Femur (tissue), 1 donor: ENCODE measurements at places on chromosomes 7 and 10.

DNA sequence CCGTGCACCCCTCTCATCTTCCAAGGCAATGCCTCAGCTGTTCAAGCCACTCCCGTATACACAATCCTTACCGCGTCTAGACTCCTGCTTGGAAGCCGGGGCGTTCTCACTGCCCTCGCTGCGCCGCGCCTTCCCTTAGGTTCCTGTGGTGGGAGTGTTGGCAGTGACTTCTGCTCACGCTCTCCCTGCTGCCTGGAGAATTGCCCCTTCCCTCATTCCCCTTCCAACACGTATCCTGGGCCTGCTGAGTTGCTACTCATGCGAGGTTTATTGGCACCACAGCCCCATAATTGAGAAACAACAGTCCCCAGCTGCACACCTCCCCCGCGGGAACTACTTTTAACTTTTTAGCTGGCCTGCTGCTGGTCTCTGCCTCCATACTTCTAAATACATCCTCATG is 31.9 kb downstream of the RBM17 start:
- no peak for DNase-seq

- DNase-seq, result peak; percentile 65
Measured at GRCh38 chr10:129964611-129965424, 744 bp upstream of the EBF3 start.

DNA sequence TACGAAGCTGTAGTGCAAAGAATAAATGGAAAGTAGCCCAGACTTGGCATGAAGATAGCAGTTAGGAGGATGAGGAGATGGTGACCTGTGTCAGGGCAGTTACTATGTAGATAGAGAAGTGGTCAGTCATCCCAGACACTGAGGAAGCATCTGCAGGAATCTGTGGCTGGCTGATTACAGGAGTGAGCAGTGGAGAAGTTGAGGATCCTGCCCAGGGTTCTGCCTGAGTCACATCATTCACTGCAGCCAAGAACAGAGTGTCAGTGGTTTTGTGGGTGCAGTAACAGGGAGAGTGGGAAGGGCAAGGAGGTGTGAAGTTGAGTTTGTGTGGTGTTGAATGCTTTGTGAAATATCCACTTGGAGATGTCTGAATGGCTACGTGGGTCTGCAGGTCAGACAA is 676.4 kb upstream of the NRP1 start:
- no peak for DNase-seq

DNA sequence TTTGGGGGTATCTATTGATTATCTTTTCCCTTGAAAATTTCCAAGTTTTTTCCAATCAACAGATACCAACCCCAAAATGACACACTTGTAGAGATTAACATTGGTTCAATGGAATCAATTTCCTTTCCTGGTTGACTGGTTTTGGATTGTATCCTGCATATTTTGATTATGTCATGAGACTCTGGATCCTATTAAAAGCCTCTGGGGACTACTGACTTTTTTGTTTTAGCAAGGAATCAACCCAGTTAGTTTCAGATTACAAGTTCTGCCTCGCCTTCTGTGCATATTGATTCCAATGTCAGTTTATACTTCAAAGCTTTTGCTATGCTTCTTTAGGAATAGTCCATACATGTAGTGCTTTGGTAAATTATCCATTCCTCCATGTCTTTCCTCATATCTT is 29.2 kb downstream of the COPG2 start:
- no peak for DNase-seq

DNA sequence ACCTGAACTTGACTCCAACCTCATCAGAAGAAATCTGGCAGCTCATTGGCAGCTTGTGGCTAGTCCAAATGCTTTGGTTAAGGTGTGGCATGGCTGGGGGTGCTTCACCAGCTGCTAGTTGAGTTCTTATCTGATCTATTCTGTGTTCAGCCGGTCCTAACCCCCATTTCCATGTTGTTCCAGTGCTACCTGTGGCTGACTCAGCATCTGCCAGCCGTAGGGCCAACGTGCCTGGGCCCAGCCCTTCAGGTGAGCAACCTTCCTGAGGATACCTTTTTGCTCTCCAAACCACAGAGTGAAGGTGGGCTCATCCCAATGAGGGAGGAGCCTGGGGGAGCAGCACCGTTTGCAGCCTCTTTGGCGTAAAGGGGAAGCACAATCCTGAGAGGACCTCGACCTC is 46.8 kb upstream of the C10orf120 start:
- DNase-seq, result no peak

DNA sequence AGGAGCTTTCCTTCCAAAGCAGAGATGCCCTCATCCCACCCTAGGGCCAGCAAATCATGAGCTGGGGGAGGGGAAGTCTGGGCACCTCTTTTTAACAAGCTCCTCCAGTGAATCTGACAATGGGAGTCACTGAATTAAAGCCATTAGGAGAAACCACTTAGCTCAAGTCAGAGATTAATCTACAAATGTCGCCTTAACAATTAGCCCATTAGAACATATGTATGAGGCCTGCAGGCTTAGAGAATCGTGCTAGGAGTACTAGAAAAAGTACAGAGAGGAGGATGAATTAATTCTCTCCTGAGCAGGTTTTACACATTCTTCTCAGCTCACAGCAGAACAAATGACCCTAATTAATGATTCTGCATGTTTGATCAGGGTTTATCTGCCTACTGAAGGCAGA is 381.3 kb downstream of the KCNMA1 start:
- DNase-seq, result no peak

GRCh38 chr10:92690915-92691590 is 1.3 kb downstream of the HHEX start:
- peak; percentile 38 for DNase-seq

GRCh38 chr10:34626158-34626880 is 188.8 kb downstream of the PARD3 start:
- DNase-seq, result no peak

- DNase-seq, result no peak
Measured at GRCh38 chr10:14219411-14219810, 111.3 kb downstream of the FRMD4A start.

GRCh38 chr10:90180886-90181691 is 479.7 kb downstream of the KIF20B start:
- DNase-seq, result no peak

DNA sequence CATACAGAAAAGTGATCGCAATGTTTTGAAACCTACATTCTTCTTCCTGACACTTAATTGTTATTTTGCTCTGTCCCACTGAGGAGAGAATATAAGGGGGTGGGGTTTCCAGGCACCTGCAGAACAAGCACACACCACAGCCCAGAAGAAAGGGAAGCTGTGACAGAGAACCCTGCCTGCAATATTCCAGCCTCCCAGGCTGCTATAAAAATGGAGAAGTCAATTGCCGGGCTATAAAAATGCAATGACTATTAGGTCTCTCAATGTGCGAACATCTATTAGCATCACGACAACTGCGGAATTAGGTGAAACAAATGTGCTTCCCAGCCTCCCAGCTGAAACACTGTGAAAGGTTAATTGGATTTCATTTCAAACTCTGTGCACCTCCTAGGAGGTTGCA is 145.3 kb upstream of the FRMD4A start:
- no peak for DNase-seq

DNA sequence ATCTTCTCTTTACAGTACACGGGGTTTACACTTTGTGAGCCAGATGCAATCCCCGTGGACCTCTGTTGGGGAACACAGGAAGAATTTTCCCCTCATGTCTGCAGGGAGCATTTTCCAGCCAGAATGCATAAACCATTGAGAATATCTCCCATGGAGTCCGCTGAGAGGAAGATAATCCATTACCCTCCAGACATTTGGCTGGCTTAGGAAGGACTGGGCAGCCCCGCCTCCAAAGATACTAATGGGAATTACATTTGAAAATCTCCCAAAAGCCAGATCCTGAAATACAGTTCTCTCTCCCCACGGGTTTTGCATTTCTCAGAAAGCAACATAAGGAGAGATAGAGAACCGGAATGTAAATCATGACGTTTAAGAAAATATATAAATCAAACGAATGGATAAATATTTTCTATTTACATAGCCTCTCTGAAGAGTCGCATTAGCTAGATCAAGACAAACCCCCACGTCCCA is 53.5 kb downstream of the TRIL start:
- DNase-seq, result no peak

DNA sequence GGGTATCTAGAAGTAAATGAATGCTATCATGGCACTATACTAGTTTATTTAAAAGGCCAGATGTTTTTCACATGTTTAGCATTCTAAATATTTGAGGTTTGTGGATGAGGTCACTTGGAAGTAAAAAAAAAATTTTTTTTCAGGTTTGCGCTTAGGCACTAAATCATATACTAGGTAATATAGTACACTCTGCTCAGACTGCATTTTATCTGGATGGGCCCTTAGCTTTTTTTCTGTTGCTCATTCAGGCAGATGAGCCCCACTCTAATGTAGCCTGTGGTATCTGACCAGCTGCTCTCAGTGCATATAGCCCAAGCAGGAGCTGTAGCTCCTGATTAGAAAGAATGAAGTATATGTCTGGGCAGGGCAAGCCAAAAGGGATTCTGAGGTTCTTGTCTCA is 210.1 kb downstream of the AUTS2 start:
- no peak for DNase-seq

GRCh38 chr10:35299016-35299415 is 37.3 kb upstream of the CCNY start:
- no peak for DNase-seq

GRCh38 chr10:13659887-13660550 is 73.3 kb downstream of the PRPF18 start:
- peak; percentile 79 for DNase-seq

GRCh38 chr10:12091421-12091820 is 22.7 kb downstream of the DHTKD1 start:
- DNase-seq, result no peak

GRCh38 chr7:123966936-123967335 is 41.9 kb downstream of the SPAM1 start:
- no peak for DNase-seq

GRCh38 chr10:16581202-16581601 is 59.5 kb upstream of the C1QL3 start:
- no peak for DNase-seq

DNA sequence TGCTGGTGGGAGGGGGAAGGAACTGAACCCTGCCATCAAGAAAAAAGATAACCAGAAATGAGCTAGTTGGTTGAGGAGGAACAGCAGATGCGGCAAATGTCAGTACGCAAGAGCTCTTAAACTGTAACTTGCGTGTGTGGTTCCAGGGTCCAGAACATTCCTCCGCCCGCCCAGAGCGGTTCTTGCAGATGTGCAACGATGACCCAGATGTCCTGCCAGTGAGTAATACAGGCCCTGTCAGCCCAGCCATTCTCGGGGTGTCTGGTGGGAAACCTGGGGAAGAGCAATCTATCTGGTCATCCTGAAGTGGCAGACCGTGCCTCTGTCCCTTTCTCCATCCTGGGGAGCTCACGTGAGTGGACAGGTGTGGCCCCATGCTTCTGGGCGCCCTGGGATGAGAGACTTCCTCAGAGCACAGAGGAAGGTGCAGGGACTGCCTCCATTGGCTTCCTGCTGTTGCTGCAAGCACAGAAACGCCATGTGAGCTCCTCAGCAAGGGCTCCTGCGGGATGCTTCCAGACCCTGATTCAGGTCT is 50.5 kb upstream of the ZMIZ2 start:
- DNase-seq, result no peak

GRCh38 chr7:128427289-128427891 is 17.6 kb upstream of the IMPDH1 start:
- DNase-seq, result no peak

DNA sequence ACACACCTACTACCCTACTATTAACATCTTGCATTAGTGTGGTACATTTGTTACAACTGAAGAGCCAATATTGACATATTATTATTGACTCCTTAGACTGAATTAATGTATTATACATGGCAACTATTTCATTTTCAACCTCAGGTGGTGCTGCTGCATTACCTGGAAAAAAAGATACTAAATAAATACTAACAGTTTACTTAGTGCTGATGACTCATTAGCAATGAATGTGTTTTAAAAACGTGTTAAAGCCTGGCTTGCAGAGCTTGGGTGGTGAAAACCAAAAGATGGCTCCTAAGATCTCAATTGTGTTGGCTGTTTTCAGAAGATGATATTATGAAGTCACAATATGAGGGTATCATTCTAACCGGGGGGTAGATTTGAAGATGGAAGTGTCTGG is 34.8 kb downstream of the CFAP43 start:
- DNase-seq, result no peak

DNA sequence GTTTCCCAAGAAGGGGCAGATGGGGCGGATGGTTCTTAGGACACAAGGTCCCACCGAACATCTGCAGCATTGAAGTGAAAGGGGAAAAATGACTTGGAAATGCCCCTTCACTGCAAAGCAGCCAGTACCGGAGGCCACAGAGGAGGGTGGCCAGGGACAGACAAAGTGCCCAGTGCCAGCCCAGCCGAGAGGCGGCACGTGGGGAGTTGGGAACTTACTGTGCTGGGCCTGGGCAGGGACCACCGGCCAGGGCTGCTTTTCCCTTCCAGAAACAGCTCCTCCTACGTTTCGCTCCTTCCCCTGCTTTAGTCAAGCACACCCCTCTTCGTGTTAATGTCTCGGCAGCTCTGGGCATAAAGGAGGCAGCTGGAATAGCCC is 129.2 kb downstream of the TNS3 start:
- no peak for DNase-seq

GRCh38 chr10:124560377-124561105 is 98.9 kb downstream of the LHPP start:
- DNase-seq, result peak; percentile 83

GRCh38 chr10:124568848-124569622 is 107.4 kb downstream of the LHPP start:
- DNase-seq, result peak; percentile 50

DNA sequence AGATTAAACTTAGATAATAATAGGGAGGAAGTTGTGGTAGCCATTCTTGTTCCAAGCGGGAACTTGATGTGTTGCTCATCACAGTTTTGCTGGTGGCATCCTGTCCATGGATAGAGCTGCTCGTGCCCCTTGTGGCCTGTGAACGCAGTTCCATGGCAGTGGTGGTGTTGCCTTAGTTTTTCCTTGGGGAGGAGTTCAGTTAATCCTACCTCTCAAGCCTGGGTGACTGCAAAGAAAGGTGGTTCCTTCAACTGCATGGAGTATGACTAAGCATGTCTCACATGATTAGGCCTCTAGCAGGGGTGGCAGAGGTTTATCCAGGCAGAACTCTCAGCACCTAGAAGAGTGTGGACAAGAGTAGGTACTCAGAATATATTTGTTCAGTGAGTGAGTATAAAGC is 99.7 kb downstream of the MAPK8 start:
- DNase-seq, result no peak

DNA sequence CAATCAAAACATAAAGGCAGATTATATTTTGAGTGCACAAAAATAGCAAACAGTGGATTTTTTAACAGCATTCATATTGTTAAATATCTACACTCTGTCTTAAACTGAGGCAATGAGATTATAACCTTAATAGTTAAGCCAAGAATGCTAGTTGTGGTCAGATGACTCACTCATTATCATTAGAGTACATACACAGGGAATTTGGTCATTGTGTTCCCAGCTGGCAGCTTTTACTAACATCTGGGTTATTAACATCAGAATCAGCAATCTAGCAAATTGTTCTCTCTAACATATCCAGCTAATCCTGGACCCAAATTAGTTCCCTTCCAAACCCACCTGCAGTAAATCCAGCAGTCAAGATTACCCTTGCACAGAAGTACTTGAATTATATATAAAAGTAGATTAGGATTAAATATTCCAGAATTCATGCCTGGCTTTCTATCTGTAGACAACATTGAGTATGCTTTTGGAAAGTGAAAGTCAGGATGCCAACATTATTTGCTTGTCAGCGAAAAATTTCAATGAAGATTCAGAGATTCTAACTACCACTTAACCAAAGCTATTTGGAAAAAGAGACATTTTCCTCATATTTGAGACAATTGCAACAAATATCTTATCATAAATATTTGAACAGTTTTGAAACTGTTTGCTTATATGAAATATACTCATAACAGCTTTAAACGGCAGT is 1035.6 kb upstream of the PHF14 start:
- DNase-seq, result no peak

GRCh38 chr10:78542141-78542489 is 508.5 kb downstream of the RPS24 start:
- DNase-seq, result no peak
